NCI-H1092 (cell line): ENCODE measurements at places on chromosomes 1 and 21.
A peak's percentile ranks its signal among the peaks of the same experiment; 100 is the strongest.

DNA sequence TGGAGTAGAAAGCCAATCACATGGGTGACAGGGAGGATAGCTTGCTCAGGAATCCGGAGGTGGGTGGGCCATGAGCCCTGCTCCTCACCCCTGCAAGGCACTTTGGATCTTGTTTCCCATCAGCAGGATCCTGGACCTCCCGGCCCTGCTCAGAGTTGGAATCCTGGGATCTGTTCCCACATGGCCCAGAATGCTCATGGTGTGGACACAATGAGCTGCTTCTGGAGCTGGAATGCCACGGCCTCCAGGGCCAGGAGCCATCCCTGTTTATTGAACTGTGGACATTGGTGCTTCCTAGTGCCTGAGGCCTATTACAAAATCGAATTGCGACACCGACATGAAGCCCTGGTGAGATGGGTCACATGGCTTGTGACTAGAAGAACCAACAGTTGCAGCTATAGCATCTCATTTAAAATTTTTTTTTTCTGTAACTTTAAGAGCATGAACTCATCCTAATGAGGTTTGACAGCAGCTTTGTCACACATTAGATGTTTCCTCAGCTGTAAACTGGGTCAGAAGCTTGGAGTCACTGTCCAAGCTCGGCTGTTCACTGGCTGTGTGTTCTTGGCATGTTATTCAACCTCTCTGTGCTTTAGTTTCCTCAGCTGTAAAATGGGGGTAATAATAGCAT, 40.4 kb upstream of the GOLT1A start:
- no peak for DNase-seq

- DNase-seq, result no peak
Observed at GRCh38 chr1:174359454-174359805, 88.3 kb upstream of the GPR52 start.

GRCh38 chr21:23534850-23535249, 2072.4 kb downstream of the MRPL39 start:
- no peak for DNase-seq

GRCh38 chr1:31387612-31388011, 14.7 kb upstream of the FABP3 start:
- no peak for DNase-seq

DNA sequence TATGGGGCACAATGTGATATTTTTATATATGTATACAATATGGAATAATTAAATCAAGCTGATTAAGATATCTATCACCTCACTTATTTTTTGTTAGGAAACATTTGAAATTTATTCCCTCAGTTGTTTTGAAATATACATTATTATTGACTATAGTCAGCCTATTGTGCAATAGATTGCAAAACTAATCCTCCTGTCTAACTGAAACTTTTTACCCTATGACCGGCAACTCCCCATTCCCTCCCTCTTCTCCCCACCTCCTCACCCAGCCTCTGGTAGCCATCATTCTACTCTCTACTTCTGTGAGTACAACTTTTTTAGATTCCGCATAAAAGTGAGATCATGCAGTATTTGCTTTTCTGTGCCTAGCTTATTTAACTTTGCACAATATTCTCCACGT, 117.7 kb upstream of the SGIP1 start:
- no peak for DNase-seq

GRCh38 chr1:82121421-82121820, 320.7 kb downstream of the ADGRL2 start:
- no peak for DNase-seq

DNA sequence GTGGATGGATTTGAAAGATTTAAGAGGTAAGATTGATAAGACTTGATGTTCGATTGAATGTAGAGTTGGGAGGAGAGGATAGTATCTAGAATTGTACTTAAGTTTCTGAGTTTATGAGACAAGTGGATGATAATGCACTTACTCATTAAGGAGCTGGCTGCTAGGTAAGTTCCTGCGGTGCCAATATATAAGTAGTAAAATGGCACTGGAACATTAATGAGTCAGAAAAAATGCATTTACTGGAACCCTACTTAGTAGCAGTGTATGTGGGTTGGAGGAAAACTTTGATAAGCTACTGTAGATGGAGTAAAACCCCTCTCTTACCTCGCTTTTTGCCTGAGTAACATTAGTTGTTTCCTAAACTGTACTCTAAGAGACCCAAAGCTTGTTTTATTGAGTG, 68.2 kb downstream of the ZFYVE9 start:
- no peak for DNase-seq

GRCh38 chr1:2237773-2238172, 9.7 kb downstream of the SKI start:
- no peak for DNase-seq

DNA sequence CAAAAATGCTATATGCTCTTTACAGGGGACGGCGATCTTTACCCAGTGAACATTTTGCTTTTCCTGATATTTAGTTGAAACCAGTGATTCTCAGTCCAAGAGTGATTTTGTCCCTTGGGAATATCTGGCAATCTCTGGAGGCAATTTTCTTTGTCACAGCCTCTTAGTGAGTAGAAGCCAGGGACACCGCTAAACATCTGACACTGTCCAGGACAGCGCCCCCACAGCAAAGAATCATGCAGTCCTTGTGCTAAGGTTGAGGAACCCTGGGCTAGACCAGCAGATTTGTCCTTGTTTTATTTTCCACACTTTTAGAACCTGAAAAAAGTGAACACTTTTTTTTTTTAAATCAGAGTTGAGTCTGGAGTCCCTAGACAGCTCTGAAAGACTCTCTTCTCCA, 13.1 kb downstream of the EVA1C start:
- DNase-seq, result no peak

DNA sequence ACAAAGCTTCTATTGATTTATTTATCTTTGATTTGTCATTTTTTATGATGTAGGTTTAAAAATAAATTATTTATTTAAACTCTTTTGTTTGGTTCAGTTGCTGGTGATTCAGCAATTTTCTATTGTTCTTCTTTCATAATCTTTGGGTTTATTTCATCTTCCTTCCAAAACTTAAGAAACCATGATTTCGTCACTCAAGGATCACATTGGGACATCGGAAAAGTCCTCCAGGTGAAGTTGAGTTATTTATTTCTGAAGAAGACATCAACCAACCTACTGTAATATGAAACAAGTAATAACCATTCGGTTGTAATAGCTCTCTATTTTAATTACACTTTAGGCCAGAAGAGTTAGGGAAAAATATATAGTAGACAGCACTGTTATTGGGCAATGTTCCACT, 23.0 kb upstream of the WLS start:
- DNase-seq, result no peak

GRCh38 chr1:153364766-153365666, 7.4 kb downstream of the S100A9 start:
- DNase-seq, result no peak

DNA sequence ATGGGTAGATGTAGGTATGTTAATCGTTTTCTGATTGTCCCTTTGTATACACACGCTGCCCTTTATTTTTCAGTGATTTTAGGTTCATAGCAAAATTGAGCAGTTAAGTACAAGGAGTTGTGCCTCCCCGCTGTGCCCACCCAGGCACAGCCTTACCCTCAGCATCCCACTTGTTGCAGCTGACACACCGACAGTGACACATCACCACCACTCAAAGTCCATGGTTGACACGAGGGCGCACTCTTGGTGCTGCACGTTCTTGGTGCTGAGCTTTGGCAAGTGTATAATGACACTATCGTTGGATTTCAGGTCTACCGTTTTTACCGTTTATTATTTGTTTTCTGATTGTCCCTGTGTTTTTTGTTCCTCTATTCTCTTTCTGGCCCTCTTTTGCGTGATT, 15.6 kb downstream of the C1orf159 start:
- no peak for DNase-seq

GRCh38 chr1:45254490-45254889, 48.1 kb upstream of the ZSWIM5 start:
- DNase-seq, result no peak

- no peak for DNase-seq
Observed at GRCh38 chr1:231611851-231612250, 14.7 kb upstream of the DISC1 start.

DNA sequence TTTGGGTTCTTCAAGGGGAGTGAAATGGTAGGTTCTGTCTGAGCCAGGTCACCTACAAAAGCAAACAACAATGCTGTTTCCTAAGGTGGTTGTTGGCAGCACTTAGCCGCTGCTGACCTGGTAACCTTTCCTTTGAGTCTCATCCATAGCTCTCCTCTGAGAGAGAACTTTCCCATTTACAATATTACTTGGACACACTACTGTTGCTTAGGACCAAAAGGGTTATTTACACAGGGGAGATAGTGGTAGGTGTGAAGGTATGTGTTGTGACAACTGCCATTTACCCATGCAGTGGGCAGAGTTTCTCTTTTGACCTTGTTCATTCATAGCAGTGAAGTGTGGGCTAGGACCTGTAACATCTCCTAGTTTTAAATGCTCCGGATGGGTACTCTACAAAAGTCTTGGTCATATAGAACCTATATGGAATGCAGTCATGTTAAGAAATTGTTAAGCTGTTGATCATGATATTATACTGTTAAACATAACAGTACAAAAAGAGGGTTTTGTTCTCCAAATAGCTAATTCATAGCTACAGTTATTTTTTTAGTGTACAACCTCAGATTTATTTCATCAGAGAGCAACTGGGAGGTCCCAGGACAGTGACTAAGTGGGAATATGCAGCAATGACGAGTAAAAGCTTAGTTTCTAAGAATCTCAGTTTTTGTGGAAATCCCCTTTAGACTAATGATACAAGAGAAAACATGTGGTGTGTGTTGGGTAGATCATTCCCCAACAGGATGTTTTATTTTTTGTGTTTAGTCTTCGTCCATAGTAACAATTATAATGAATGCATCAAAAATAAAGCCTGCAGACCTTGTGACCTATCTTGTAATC, 219.7 kb downstream of the NFIA start:
- no peak for DNase-seq

DNA sequence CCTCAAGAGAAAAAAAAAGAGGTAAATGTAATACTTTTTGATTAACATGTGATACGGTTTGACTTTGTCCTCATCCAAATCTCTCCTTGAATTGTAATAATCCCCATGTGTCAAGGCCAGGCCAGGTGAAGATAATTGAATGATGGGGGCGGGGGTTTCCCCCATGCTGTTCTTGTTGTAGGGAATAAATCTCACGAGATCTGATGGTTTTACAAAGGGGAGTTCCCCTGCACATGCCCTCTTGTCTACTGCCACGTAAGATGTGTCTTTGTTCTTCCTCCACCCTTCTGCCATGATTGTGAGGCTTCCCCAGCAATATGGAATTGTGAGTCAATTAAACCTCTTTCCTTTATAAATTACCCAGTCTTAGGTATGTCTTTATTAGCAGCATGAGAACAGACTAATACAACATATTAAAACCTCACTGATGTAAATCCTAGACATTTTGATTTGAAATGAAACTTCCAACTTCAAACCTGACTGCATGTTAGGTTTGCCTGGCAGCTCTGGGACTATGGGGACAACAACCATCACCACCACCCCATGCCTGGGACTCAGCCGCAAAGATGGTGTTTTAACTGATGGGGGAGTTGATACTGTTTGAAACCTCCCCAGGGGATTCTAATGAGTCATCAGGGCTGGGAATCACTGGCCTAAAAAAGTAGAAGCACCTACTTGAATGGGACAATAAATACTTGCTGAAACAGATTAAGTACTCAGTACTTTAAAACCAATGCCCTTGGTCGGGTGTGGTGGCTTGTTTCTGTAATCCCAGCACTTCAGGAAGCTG, 32.8 kb upstream of the BACH1 start:
- no peak for DNase-seq

DNA sequence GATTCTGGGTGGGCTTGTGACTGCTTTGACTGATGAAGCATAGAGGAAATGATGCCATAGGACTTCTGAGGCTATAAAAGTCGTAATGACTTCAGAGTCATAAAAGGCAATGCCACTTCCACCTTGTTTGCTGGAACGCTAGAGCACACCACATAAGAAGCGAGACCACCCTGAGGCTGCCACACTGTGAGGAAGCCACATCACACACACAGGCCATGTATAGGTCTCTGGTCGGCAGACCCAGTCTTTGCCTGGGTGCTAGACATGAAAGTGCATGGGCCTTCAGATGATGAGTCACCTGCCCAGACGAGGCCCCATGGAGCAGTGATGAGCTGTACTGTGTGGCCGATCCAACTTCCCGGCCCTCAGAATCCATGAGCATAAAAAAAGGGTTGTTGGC, 14.2 kb upstream of the KANK4 start:
- DNase-seq, result no peak

DNA sequence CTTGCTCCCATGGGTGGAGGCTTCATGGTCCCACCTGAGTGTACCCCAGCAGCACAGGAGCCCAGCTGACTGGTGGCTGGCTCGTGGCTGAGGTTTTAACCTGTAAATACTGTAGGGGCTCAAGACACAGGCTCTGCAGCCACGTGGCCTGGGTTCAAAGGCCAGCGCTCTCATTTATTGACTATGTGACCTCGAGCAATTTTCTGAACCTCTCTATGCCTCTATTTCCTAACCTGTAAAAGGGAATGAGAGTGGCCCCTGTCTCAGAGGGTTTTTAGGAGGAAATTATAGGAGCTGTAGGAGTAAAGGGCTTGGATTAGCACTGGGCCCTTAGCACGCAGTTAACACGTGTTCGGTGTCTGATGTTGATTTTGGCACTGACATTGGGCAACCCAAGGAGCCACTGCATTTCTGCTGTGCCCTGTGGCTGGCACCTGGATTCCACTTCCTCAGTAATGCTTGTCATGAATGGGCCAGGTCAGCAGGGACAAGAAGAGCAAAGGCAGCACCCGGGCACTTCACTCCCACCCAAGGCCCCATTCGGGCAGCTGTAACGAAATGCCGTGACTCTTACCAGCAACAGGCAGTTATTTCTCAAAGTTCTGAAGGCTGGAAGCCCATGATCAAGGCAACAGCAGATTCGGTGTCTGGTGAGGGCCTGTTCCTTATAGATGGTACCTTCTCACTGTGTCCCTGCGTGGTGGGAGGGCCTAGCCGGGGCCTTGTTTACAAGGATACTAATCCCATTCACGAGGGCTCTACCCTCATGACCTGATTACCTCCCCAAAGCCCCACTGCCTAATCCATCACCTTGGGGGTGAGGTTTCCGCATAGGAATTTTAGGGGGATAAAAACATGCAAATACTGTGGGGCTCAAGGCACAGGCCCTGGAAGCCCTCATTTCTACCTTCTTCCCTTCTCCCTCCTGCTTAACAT, 25.2 kb downstream of the ARHGEF10L start:
- peak; percentile 58 for DNase-seq

- DNase-seq, result no peak
Observed at GRCh38 chr1:3625151-3625907, 514 bp downstream of the TPRG1L start.

DNA sequence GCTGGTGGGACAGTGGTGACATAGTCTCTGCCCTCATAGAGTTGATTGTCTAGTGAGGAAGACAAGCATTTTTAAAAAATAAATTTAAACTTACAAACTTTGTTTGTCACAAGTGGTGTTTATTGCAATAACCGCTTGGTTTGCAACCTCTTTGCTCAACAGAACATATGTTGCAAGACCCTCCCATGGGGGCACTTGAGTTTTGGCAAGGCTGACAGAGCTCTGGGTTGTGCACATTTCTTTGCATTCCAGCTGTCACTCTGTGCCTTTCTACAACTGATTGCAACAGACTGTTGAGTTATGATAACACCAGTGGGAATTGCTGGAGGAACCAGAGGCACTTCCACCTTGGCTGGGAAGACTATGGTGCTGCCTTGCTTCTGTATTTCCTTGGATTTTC, 58.4 kb downstream of the LAMC2 start:
- no peak for DNase-seq
